Glomerular endothelial cell (primary cell): ENCODE measurements at places on chromosomes 6 and 20. TPM values are rescaled to one million over a fixed set of nuclear protein-coding genes. Genes with fewer than 3 reads are reported as not detected.

The ID4 gene
- total RNA-seq, result 0.24 and 1.1 TPM in 2 replicates

The KHDRBS2 gene
- total RNA-seq, result not detected in 2 replicates

The ZFP57 gene
- not detected in 2 replicates for total RNA-seq

The FLOT1 gene
- 105 and 120 TPM in 2 replicates for total RNA-seq

The HTR1B gene
- 0.58 and 3.4 TPM in 2 replicates for total RNA-seq

The DLL1 gene
- total RNA-seq, result 2.9 and 10.7 TPM in 2 replicates

The PTGIS gene
- 0.53 and 2.5 TPM in 2 replicates for total RNA-seq

The SLC17A2 gene
- not detected in 2 replicates for total RNA-seq

The DNAH8 gene
- 0.06 TPM in 1 of 2 replicates, not detected in the other for total RNA-seq

The ERVFRD-1 gene
- total RNA-seq, result 2.5 TPM in 2 replicates

The GPX5 gene
- not detected in 2 replicates for total RNA-seq

The AFG1L gene
- total RNA-seq, result 1.5 and 3.7 TPM in 2 replicates

The ADA gene
- 35.6 and 55.5 TPM in 2 replicates for total RNA-seq

The MAFB gene
- total RNA-seq, result 2.3 and 3.0 TPM in 2 replicates

The NKAIN4 gene
- 0.58 and 4.8 TPM in 2 replicates for total RNA-seq

The LAMA2 gene
- total RNA-seq, result 0.24 and 0.58 TPM in 2 replicates

The NKX2-4 gene
- not detected in 2 replicates for total RNA-seq

The TNXB gene
- total RNA-seq, result 1.5 and 1.7 TPM in 2 replicates

The DDO gene
- 0.53 and 2.0 TPM in 2 replicates for total RNA-seq

The SNAI1 gene
- 6.9 and 17.2 TPM in 2 replicates for total RNA-seq

The TPBG gene
- total RNA-seq, result 19.0 and 27.5 TPM in 2 replicates

The RRAGD gene
- 3.5 and 11.2 TPM in 2 replicates for total RNA-seq

The HLA-DMB gene
- 0.48 and 1.8 TPM in 2 replicates for total RNA-seq

The PROKR2 gene
- not detected in 2 replicates for total RNA-seq

The TGM3 gene
- 3.5 TPM in 1 of 2 replicates, not detected in the other for total RNA-seq

The LCA5 gene
- total RNA-seq, result 3.3 and 4.6 TPM in 2 replicates

The TRIM40 gene
- not detected in 2 replicates for total RNA-seq

The EPPIN gene
- not detected in 2 replicates for total RNA-seq

The SLC4A11 gene
- 10.9 and 11.3 TPM in 2 replicates for total RNA-seq

The DHX16 gene
- 28.8 and 28.9 TPM in 2 replicates for total RNA-seq

The DHX35 gene
- total RNA-seq, result 7.2 and 9.0 TPM in 2 replicates

The FRK gene
- total RNA-seq, result 0.06 and 0.53 TPM in 2 replicates

The FAM83B gene
- 0.29 TPM in 2 replicates for total RNA-seq

The IL20RA gene
- 0.06 and 0.48 TPM in 2 replicates for total RNA-seq

The KCNK5 gene
- total RNA-seq, result not detected in 2 replicates

The GPLD1 gene
- 0.18 TPM in 1 of 2 replicates, not detected in the other for total RNA-seq

The ZNF165 gene
- total RNA-seq, result 0.23 and 0.97 TPM in 2 replicates

The MAS1 gene
- total RNA-seq, result not detected in 2 replicates

The TEAD3 gene
- total RNA-seq, result 1.8 and 4.8 TPM in 2 replicates

The GJA1 gene
- total RNA-seq, result 232 and 310 TPM in 2 replicates

The ACOT8 gene
- total RNA-seq, result 31.0 and 32.3 TPM in 2 replicates

The TCP11 gene
- 0.41 TPM in 1 of 2 replicates, not detected in the other for total RNA-seq
